ENCODE measurements at places on chromosomes 7 and 10. TPM values are rescaled to one million over a fixed set of nuclear protein-coding genes. Genes with fewer than 3 reads are reported as not detected.

Gene HGF
- polyA plus RNA-seq = 3.9 TPM

Gene MCM10
- polyA plus RNA-seq = 9.9 TPM

Gene GRK5
- polyA plus RNA-seq = 17.9 TPM

Gene OTUD1
- polyA plus RNA-seq = 29.3 TPM

Gene WDR86
- 48.7 TPM for polyA plus RNA-seq

Gene SAMD9
- polyA plus RNA-seq = 7.1 TPM

DNA sequence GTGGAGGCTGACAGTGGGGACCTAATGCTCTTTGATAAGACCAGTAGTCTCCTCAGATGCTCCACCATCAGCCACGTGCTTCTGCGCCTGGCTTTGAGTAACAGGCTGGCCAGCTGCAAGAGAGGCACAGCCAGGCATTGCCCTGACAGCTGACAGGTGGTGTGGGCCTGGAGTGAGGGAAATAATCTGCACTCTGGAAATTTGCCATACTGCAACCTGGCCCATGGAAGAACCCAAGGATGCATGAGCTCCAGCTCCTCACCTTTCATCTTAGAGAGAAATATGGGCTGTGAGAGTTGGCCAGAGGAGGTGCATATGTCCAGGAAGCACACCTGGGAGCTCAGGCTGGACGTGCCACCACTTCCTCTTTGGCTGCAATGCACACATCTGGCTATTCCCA lies 118.9 kb downstream of the PLXDC2 start:
- DNase-seq = no peak

- no peak for DNase-seq
Measured at GRCh38 chr7:27960415-27960814, 220.2 kb downstream of the JAZF1 start.

DNA sequence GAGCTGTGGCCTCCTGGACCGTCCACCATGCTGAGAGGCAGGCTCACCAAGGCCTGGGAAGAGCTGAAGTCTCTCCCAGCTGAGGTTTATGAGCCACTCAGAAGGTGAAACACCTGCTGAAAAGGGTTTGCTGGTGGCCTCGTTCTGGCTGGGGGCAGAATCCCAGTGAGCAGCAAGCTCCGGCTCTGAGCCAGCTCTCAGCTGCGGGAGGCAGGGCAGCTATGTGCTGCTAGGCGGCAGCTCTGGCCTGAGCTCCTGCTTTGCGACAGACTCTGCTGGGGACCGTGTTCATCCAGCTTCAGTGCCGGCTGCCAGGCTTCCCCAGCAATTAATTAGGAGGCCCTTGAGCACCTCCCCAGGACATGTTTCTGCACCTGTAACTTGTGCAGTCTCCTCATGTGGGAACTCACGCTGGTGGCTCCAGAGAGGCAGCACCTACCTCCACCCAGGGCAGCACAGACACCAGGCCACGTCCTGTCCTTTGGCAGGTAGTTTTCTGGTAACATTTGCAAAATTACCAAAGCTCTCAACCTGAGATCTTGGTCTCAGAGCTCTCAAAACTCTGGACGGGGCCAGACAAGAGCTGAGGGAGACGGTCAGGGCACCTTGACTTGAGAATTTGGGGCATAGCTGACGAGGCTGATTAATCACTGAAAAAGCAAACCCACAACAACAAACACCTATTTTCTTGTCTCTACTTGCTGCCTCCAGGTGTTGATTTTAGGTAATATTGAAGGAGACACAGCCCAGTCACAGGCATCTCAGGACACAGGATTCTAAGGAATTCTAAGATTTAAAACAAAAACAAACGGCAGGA lies 185.0 kb downstream of the TCERG1L start:
- peak; percentile 25 for DNase-seq

- no peak for DNase-seq
Measured at GRCh38 chr7:88614736-88615135, 144.8 kb upstream of the ZNF804B start.

DNA sequence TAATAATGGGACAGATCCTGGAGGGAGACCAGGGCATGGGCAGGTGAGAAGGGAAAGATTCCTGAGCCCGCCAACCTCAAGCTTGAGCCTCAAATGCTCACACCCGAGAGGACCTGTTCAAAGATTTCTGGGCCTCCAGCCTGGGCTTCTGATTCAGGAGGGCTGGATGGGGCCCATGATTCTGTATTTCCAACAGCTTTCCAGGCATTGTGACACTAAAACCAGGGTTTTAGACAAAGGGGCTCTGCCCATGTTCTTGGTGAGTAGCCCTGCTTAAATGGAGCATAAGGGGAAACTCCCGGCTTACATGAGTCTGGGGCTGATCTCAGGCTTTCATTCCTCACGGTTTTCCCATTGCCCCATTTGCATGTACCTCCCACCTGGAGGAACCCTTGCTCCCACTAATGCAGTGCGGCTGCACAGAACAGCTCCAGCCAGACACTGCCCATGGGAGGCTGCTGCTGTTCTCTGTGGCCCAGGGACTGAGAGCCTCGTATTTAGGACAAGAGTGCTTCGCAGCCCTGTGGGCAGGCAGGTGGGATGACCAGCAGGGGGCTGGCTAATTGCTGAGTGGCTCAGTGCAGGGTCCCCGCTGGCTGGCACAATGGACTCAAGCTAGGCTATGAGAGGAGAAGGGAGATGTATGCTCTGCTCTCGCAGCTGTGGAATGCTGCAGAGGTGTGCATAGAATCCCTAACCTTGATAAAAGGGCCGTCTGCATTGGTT lies 135.3 kb upstream of the COBL start:
- DNase-seq = no peak

DNA sequence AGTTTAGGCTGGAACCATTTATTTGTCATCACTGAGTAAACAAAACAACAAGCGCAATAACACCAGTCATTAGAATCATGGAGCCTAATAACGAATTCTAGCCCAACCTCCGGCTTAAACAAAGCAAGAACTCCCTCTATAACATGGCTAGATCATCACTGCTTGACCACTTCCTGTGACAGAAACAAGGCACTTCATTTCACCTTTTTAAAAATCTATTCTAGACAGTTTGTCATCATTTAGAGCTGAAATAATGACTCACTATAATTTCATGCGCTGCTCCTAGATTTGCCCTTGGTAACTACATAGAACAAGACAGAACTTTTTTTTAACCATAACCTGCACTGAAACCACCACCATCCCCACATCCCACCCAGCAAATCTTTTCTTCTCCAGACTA lies 81.3 kb downstream of the OSBPL3 start:
- no peak for DNase-seq

GRCh38 chr10:114825513-114826253 lies 4.1 kb downstream of the FHIP2A start:
- DNase-seq = no peak

DNA sequence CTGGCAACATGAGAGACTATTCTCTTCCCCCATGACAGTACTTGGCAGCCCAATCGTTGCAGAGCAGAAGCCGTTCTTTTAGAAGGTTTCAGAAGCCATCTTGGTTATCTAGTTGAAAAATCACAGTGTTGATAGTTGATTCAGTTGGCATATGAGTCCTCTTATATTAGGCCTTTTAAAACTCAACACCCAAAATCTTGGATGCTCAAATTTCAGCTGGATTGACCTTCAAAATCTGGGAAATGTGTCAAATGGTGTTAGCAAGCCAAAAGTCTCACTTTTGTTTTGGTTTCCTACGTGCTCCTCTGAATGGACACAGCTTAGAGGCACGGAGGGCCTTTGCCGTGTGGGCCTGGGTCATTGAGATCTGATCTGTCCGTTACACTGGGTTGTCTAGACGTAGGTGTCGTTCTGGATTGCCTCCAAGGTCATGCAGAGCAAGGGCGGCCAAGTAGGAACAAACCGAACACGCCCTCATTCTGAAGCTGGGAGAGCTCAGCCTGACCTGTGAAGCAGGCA lies 59.3 kb upstream of the BMPER start:
- no peak for DNase-seq

- no peak for DNase-seq
Measured at GRCh38 chr7:132548489-132549078, 27.7 kb downstream of the PLXNA4 start.

GRCh38 chr7:139495580-139496125 lies 12.2 kb upstream of the KLRG2 start:
- no peak for DNase-seq

GRCh38 chr7:81349044-81349443 lies 420.8 kb downstream of the HGF start:
- DNase-seq = no peak

DNA sequence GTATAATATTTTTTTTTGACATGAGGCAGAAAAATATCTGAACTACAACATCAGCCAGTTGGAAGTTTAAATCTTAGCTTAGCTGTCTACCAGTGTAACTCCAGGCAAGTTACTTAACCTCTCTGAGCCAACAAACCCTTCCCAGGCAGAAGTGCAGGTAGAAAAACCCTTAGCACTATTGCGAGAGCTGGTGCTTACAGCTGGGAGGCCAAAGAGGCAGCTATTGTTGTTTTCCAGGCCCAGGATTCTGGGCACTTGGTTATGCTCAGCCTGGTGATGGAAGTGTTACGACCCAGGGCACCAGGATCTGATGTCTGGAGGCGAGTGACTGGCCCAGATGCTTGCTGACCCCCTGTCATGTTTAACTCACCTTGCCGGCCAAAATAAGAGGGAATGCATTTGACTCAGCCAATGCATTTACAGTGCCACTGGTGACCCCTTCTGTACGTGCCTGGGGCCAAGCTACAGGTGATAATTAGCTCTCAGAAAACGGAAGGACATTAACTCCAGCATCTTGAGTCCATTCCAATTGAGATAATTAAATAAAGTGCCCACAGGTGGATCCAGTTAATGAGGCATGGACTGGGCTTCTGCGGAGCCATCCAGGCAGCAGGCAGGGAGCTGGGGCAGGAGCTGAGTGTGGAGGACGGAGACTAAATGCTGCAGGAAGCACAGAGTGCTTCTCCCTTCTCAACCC lies 126.5 kb upstream of the HABP2 start:
- DNase-seq = no peak

- DNase-seq = no peak
Measured at GRCh38 chr10:20698837-20699236, 198.3 kb downstream of the NEBL start.

DNA sequence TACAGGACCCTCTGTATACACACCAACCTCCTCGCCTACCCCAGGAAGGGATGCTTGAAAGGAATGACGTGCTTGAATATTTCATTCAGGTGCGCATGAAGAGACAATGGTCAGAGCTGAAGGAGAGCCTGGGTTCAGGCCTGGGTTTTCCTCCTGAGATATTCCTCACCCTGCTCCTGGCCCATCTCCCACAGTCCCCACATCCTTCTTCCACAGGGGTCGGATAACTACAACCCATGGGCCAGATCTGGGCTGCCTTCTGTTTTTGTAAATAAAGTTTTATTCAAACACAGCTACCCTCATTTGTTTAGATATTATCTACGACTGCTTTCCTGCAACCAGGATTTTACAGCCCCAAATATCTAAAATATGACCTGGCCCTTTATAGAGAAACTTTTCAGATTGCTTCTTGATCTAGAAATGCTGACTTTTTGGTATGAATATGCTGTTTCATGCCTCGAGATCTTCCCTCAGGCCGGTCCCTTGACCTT lies 1.8 kb upstream of the RADIL start:
- DNase-seq = no peak

DNA sequence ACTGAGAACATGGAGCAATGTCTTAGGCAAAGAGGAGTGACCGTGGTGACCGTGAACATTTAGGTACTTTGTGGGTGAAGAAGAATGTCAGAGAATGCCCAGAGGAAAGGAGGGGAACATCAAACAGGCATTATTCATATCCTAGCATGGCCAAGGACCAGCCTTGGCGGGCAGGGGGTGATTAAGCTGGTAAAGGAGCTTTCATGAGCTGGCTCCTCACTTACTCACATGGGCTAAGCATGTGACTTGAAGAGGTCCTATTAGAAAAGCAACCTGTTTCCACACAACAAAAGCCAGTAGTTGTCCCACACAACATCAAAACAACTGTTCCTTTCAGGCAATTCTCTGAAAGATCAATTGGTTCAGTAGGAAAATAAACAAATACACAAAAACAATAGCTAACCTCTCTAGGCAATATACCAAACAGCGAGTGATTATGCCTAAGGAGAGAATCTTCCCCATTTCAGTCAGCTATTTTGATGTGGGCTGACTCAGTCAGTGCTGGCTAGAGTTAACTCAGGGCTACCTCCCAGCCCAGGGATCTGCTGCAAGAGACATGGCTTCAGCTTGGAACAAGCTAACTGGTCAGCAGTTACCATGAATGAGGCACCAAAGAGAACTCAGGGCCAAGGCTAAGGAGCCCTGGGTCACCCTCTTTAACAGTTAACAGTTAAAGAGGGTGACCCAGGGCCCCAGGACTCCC lies 283.5 kb downstream of the ARHGAP12 start:
- no peak for DNase-seq

DNA sequence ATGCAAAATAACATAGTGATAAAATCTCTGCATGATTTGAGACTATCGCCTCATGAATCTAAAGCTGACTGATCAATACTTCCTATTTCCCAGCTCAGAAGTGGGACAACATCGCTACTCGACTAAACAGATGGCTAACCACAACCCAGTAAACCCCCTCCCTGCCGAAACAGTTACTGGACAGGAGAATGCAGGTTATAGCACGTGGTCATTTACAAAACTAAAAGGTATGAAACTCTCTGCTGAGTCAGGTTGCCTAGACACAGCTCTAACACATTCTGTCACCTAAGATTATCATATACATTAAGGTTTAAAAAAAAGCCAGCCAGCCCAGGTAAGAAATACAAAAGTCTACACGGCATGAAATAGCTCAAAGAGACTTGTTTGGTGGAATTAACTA lies 64.0 kb downstream of the CTBP2 start:
- DNase-seq = no peak

GRCh38 chr7:133753513-133753912 lies 373.6 kb upstream of the LRGUK start:
- DNase-seq = no peak

DNA sequence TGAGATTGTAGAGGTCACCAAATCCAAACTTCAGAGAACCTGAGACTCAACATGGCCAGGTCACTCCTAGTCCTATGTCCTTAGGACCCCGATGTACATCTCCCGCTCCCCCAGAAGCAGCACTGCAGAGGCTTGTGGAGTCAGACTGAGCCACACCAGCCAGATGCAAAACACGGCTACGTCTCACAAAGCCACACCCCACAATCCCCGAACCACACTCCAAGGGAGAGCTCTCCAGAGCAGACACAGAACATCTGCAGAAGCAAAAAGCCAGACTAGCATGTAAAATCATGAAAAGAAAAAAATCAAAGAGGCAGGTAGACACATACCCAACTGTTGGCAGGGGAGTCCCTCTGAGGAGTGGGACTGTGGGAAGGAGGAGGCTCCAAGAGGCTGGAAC lies 104.9 kb downstream of the CTBP2 start:
- DNase-seq = no peak

DNA sequence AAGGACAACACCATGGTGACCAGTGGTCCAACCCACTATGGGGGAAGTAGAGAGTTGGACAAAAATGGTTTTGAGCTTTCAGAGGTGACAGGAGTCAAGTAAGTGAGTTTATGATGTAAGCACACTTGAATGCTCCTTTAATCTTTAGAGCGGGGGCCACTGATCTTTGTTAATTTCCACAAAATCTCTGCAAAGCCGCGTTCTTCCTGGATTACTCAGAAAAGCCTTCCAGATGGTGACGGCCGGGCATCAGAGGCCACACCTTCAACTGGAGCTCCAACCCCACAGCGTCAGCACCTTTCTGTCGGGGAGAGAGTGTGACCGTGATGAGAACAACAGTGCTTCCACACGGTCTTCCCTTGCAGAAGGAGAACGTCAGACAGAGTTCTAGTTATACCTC lies 35.2 kb upstream of the KLF6 start:
- DNase-seq = no peak

GRCh38 chr7:28442540-28443420 lies 30.5 kb downstream of the CREB5 start:
- DNase-seq = no peak
